HT-29 (cell line): ENCODE measurements at places on chromosomes 2 and 18. TPM values are rescaled to one million over a fixed set of nuclear protein-coding genes. Genes with fewer than 3 reads are reported as not detected.
A peak's percentile ranks its signal among the peaks of the same experiment; 100 is the strongest.

DNA sequence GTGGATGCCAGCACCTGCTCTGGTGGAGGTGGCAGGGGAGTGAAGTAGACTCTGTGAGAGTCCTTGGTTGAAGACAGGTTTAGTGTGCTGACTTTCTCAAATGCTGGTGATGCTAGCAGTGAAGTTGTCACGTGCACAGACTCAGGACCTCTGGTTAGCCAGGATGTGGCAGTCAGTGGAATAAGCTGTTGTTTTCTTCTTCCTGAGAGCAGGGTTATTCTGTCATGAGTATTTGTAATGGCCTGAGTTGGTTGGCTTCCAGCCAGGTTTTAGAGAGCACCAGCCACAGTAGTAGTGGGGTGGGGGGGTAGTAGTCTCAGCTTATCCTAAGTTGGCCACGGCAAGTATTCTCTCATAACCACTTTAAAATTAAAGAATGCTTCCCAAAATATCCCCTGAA is 238.5 kb upstream of the FBXO11 start:
- no peak for DNase-seq

EMILIN2 gene
- total RNA-seq: 33.0 and 48.0 TPM in 2 replicates

SCG2 gene
- not detected in 2 replicates for total RNA-seq

DNA sequence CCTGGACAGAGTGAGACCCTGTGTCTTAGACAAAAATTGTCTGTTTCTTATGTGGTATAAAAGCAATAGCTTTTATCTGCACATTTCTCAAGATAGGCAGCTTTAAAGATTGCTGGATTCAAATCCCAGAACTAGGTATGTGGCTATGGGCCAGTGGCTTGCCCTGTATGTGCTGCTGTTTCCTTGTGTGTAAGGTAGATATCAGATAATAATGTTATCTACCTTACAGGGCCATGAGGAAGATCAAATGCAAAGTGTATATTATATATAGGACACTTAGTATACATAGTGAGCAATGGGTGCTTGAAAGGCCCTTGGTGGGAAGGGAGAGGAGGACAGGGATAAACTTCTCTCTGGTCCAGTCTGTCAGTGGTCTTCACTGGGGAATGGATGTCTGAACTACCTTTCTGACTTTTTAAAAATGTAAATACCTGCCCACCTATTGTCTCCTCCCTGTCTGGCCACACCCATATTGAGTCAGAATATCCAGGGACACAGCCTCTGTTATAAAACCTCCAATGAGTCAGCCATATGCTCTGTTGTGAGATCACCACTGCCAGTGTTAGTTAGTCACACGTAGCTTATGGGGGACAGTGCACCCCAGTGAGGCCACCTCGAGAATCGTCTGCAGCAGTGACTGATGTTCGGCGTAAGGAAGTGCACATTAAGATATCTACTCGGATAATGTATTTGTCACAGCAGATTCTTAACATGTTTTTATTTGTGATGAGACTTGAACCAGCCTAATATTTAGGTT is 383.4 kb downstream of the PTPRM start:
- DNase-seq: peak; percentile 55

GRCh38 chr2:235613649-235614048 is 119.8 kb downstream of the AGAP1 start:
- DNase-seq: no peak

AAK1 gene
- total RNA-seq: 14.7 and 16.2 TPM in 2 replicates

PARD6G gene
- 0.18 and 0.20 TPM in 2 replicates for total RNA-seq

STPG4 gene
- 6.9 and 7.1 TPM in 2 replicates for total RNA-seq

- DNase-seq: no peak
These were observed 41.1 kb upstream of the FAHD2A start for GRCh38 chr2:95361216-95361980.
